Osteoblast (primary cell): ENCODE measurements at places on chromosomes 3 and 15. TPM values are rescaled to one million over a fixed set of nuclear protein-coding genes. Genes with fewer than 3 reads are reported as not detected.
A peak's percentile ranks its signal among the peaks of the same experiment; 100 is the strongest.

CFAP92 gene
- total RNA-seq = not detected in 2 replicates

DCUN1D1 gene
- 35.1 and 38.4 TPM in 2 replicates for total RNA-seq

ECE2 gene
- total RNA-seq = not detected in 2 replicates

DNA sequence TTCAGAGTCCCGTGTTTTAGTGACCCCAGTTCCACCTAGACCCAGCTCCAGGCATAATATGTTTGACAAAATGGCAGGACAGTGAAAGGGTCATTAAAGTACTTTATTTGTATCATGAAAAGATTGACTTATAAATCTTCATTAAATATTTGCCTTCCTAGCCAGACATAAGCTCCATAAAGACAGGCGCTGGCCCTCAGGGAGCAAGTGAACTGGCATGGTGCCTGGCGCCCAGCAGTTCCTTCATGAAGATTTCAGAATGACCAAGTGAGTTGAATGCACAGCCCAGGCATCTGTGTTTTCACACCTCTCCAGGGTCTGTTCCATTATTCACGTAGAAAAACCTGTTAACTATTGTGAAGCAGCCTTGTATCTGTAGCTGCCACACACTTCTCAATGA lies 166.2 kb downstream of the GAP43 start:
- DNase-seq = no peak

DNA sequence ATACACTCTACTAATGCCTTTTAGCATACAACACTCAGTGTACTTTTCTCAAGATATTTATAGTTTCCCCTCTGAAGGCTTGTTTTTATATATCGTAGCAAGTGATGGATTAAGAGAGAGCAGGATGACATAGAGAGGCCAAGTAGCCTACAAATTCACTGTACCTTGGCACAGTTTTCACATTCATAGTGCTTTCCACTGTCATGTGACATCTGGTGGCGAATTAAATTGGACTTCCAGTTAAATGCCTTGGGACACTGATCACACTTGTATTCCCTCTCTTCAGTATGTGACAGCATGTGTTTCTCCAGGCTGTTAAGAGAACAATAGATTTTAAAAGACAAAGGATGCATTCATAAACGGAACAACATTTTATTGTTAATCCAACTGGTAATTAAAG lies 541.1 kb downstream of the MECOM start:
- no peak for DNase-seq

DNA sequence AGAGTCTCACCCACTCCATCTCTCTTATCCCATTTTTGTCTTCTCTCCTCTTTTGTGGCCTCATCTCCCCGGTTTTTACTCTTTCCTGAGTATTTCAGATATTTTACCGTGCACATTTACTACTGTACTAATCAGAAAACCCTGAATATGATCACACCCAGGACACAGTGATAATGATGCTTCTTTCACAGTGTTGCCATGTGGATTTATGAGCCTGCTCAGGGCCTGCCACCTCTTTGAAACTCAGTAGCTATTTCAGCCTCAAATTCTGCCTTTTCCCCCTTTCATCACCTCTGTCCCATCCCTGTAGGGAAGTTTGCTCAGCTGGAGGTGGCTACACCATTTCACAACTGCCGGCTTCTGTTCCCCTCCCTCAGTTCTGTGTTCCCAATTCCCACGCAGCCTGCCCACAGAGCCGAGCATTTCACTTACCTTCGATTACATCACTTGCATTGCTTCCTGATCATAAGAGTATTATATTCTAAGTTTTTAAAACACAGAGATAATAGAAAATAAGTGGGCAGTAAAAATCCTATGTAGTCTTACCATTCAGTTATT lies 33.2 kb downstream of the ARNT2 start:
- peak; percentile 62 for DNase-seq
